ENCODE measurements at places on chromosomes 1 and 21.
A peak's percentile ranks its signal among the peaks of the same experiment; 100 is the strongest.

GRCh38 chr1:59360170-59360569 lies 63.3 kb downstream of the FGGY start:
- peak; percentile 95 for DNase-seq

DNA sequence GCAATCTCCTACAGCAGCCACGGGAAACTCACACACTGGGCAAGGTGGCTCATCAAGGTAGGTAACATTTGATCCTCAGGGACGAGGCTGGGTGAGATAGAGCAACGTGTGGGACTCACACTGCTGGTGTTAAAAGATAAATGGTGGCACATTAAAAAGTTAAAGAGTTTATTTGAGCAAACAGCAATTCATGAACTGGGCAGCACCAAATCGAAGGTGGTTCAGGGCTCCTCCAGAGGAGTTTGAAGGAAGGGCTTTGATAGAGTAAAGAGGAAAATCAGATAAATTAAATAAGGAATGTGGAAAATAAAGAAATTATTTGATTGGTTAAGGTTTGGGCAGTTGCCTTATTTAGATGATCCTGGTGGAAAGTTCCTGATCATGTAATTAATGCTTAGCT lies 23.6 kb upstream of the TMEM51 start:
- DNase-seq = no peak

- no peak for DNase-seq
These were observed 196.2 kb upstream of the APP start for GRCh38 chr21:26366781-26367180.

DNA sequence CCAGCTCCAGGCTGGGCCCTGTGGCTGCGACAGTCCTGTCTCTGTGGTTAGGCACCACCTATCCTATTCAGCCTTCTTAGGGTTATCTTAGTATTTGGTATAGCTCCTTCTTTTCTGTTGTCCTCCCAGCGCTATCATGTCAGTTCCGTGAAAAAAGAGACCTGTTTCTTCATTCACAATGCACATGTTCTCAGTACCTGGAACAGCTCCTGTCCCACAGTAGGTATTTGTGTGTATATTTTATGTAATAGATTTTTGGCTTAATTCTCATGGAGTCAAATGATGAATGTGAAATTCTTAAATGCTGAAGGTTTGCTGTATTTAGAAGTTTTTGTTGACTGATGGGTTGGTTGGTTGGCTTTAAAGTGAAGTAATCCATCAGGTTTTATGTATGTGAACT lies 279.7 kb downstream of the ST6GALNAC3 start:
- DNase-seq = no peak

- no peak for DNase-seq
These were observed 222.2 kb downstream of the C1orf94 start for GRCh38 chr1:34398916-34399275.

DNA sequence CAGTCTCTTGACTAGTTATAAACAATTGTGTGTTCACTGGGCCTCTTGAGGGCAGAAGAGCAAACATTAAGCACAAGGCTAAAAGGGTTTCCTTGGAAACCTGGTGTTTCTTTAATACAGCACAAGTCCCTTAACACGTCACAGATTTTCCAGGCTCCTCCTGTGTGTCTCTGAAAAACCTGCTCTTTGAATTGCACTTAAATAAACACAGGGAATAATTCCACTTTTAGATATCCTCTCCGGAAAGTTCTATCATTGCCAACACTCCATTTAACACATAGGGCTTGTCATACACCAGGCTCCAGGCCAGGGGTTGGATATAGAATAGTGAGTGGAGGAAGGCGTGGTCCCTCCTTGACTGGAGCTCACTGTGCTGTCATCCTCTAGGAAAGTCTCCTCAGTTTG lies 442.6 kb downstream of the DSCAM start:
- DNase-seq = peak; percentile 5

GRCh38 chr1:226443033-226443432 lies 35.1 kb upstream of the PARP1 start:
- DNase-seq = no peak

DNA sequence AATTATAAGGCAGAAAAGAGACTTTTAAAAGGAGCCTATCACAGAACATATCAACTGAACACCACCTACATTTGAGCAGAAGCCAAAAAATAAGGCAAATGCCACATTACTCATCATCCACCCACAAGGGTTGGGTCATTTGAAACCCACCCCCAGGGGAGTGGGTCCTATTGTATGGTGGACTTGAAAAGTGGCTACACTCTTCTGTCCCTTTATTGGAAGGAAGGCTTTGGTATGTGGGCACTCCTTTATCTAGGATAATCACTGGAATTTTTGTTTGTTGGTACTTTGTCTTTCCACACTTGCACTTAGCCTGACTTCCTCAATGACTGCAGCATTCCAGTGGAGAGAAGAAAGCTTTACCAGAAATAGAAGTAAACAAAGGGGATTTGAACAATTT lies 157.2 kb upstream of the COL11A1 start:
- DNase-seq = peak; percentile 82

- DNase-seq = peak; percentile 70
These were observed 67.1 kb downstream of the KCNJ15 start for GRCh38 chr21:38323721-38324531.

DNA sequence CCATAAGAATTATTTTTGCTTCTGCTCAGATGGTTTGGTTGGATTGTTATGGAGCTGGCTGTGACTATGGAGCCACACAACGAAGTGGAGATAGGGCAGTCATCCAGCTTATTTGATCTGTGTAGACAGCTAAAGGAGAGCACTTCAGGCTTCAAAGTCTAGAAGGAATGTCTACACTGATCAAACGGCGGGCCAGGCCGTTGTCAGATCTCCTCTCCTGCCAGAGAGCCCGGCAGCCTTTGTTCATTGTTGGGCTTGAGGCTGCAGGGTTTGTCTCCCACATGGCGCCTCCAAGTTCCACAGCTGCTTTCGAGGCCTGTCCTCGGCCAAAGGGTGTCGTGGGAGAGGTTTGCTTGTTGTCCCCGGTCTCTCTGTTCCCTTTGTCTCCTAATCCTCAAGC lies 2.8 kb upstream of the STMN1 start:
- DNase-seq = no peak

DNA sequence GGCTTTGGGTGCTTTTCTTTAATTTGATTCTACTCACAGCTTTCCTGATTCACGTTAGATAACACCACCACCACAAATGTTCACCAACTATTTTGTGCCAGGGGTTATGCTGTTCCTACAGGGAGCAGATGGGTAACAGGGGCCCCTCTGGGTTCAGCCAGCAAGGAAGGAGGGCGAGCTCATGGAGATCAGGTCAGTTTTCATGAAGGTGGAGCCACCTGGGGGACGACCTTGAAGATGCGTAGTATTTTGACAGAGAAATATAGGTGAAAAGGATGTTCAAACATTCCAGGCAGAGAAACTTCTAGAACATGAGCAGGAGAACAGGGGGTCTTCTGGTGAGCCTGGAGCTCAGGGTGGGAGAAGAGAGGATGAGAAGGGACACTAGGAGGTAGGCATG lies 28.9 kb downstream of the KIAA0040 start:
- DNase-seq = no peak

DNA sequence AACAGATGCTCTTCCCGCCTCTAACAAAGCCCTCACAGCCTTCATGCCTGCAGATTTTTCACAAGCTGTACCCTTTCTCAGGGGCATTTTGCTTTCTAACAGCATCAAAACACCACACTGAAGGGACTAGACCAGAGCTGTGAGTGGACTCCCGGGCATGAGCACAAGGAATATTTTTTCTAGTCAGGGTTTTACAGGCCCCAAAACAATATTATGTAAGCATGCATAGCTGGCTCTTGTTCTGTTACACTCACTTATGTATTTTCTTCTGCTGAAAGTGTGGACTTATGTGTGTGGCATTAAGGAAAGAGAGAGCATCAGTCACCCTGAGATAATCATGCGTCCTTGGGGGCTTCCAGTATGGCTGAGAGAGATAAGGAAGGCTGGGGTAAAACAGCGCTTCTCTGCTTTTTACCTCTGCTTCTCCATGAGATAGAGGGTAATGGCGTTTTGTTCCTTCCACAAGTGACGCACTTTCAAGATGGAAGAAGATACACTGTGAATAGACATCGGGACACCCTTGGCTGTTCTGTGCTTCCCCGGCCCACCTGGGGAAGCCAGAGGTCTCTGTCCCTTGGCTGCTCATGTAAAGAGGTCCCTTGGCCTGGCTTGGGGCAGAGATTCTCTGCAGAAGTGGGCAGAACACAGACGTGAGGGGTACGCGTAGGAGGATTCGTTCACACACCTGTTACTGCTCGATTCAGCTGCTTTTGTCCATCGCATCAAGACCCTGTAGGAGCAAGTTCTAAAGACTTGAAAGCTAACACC lies 266.7 kb upstream of the RAB4A start:
- no peak for DNase-seq

DNA sequence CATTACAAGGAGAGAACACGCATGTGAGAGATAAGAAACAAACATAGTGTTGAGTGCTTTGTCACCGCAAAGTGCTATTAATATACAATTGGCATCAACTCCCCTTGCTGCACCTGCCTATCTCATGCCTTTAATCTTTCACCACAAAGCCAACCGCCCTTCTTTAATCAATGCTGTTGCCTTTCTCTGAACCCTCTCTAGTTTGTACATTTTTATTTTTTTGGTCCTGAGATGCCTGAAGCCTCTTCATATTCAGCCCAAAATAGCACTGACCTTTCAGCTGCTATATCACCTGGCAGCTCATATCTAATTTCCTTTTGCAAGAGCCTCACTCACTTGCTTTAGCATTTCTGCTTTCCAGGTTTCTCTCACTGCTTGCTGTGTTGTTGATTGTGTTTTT lies 504.7 kb downstream of the NUF2 start:
- no peak for DNase-seq

- no peak for DNase-seq
These were observed 61.9 kb downstream of the ACOT7 start for GRCh38 chr1:6331543-6332273.

DNA sequence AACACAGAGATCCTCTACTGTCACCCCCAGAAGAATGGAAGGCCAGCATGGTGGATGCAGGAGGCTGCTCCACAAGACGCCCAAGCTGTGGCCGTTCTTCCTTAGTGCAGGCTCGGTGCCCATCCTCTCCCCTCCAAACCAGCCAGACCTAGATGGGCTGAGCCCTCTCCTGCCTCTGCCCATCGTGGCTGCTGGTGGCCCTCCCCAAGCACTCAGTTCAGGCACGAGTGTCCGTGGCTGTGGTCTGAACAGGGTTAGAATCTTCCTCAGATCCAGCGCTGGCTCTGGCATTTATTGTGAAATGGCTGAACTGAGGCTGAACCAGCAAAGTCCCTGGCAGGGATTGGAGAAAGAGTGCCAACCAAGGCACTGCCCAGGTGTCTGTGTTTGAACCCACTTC lies 59.5 kb downstream of the TRIM11 start:
- DNase-seq = no peak

DNA sequence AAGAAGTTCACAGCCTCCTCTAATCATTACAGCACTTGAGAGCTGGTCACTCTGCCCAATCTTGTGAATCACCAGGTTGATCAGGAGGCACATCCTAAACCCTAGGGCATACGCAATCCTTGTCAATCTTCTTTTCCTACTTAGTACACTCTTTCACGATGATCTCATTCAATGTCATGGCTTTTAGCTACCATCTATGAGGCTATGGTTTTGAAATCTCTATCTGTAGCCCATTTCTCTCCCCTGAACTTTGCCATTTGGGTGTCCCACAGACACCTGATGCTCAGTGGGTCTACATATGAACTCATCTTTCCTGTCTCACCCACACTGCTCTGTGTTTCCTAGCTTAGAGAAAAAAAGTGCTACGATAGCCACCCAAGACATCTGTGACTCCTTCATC lies 1.9 kb upstream of the MED18 start:
- no peak for DNase-seq

DNA sequence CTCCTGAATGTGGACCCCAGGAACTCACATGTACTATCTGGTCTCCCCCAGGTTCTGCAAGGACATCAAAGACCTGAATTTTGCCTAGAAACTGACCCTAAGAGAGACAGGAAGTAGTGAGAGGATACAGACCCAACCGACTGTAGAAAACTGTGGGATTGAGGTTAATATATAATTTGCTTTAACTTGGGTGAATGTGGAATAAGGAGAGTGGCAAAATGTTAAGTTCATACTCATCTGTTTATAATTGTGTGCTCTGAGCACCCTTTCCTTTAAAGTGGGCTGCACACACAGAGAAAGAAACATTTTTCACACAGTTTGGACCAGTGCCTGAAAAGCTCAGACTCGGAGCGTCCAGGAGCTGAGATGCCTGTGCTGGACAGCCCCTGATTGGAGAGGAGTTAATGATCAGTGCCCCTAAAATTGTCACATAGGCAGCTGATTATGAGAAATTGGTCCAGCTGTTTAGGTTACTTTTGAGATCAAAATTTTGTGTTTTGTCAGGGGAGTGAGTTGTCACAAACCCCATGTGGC lies 37.2 kb downstream of the ROR1 start:
- DNase-seq = no peak

- no peak for DNase-seq
These were observed 120.1 kb downstream of the ASTN1 start for GRCh38 chr1:177044390-177044789.

DNA sequence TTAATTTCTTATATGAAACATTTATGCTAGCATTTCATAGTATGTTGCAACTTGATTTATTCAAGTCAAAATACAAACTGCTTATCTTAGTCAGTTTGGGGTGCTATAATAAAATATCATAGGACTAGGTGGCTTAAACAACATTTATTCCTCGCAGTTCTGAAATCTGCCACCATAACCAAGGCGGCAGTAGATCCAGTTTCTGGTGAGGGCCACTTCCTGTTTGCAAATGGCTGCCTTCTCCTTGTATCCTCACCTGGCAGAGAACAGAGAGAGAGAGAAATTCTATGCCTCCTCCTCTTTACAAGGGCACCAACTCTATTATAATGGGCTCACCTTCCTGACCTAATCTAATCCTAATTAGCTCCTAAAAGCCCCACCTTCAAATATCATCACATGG lies 76.1 kb upstream of the RGS2 start:
- DNase-seq = no peak

- no peak for DNase-seq
These were observed 664 bp downstream of the LRRC47 start for GRCh38 chr1:3795453-3796214.

DNA sequence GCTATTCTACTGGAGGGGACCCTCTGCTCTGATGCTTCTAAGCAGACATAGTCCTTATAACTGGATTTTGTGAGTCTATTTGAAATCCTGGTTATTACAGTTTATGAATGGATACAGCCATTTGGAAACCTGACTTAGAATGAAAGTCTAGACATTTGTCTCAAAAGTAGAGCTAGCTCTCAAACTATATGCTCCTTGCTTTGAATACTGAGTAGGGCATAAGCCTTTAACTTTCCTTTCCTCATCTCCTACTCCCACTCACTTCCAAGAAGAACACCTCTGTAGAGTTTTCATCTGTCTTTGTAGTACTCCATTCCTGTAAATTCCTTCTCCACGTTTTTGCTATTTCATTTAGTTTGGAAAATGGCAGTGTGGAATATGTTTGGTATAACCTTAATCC lies 9.0 kb upstream of the ARID1A start:
- peak; percentile 46 for DNase-seq

DNA sequence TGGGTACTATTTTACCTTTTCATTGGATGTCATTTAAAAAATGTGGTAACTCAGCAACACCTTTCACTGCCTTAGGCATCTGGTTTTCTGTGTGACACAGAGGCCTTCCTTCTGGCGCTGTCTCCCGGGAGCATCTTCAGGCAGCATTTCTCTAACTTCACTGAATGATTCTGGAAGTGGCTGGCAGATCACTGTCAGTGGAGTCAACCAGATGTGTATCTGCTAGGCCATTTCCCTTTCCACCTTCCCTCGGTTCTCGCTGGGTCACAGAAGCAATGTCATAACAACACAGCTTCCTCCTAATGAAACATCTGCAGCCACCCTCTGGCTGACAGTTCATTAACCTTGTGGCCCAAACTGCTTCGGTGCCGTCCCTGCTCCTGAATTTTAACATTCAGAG lies 137.8 kb downstream of the KIF26B start:
- DNase-seq = no peak

GRCh38 chr21:25183577-25183976 lies 423.7 kb downstream of the MRPL39 start:
- no peak for DNase-seq
